Activated CD4-positive, alpha-beta T cell treated with anti-CD3 and anti-CD28 coated beads, Interleukin-2, Interleukin-6, amounts not matched to agents 100 ng/mL and 50 ng/mL, durations not matched to agents 16 hours and 8 hours (primary cell): ENCODE measurements at places on chromosomes 12 and 14.

DNA sequence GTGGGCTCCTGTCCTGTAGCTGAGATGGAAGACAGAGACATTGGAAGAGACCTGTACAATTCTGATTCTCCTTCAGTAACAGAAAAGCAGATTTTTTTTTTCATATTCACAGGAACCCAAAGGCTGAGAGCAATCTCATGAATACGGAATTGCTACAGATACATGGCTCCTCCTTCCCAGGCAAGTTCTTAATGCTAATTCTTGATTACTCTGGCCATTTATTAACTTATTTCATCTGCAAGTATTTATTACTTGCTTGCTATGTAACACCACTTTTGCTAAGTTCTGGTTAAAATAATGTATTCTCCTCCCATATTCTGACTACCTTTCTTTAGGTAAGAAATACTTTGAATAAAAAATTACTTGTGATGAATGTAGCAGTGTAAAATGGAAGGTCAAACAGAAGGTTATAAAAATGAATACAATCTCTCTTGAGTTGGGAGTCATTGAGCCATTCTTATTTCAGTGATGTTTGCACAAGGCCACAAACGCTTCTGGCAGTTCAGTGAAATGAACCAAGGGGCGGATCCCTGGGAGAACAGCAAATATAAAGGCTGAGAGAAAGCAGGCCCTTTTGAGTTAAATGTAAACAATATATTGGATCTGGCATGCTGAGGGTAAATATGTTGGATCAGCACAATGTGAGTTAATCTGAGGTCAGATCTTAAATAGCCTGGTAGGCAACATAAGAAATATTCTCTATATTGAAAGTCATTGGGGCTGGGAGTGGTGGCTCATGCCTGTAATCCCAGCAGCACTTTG is 37.6 kb downstream of the MUCL1 start:
- no peak for DNase-seq

- DNase-seq = no peak
Measured at GRCh38 chr14:84254290-84254689, 1275.7 kb upstream of the FLRT2 start.

DNA sequence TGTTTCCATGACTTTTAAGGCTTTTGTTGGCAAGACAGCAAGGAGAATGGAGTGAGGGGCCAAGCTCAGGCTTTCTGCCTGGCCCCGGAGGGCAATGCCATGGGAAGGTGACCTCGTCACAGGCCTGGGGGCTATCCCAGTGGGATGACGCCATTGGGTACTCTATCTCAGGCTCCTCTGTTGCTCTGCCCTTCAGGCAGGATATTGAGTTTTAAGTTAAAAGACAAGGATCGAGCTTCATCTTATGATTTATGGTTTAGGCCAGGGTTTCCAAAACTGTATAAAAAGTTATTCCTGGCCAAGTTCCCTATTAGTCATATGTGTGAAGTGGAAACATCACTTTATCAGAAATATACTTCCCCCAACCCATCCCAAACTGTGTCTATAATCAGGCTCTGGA is 127.7 kb downstream of the ZFP36L1 start:
- no peak for DNase-seq

GRCh38 chr12:3015356-3015755 is 56.2 kb downstream of the TEAD4 start:
- no peak for DNase-seq

DNA sequence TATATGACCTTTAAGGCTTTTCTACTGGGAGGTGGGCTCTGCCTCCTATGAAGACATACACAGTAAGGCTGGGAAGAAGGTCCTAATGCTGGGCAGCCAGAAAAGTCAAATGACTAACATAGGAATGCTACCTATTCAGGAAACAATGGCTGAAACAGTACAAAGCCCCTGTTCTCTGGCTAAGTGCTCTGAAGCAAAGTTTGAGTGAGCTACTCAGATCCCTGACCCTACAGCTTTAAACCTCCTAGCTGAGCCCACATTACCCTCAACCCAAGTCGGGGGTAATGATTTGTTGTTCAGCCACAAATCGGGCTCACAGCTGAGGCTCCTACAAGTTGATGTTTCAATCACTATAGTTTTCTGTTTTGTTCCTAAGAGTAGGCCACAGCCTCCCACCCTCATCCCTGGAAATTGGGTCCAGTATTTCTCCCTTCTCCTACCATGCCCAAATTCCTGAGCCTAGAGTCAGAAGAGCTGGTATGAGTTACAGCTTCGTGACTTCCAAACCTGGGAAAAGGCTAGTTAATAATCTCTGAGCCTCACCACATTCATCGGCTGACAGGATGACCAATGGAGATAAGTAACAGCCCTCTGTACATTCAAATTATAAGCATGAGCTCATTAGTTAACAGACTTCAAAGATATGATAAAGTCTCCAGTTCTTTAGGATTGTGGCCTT is 46.5 kb downstream of the BTBD7 start:
- no peak for DNase-seq

GRCh38 chr14:97120611-97121031 is 323.4 kb downstream of the VRK1 start:
- DNase-seq = peak; percentile 71

GRCh38 chr14:67397536-67397935 is 14.4 kb downstream of the PLEK2 start:
- no peak for DNase-seq

GRCh38 chr14:104388541-104389325 is 190.8 kb upstream of the C14orf180 start:
- DNase-seq = no peak

DNA sequence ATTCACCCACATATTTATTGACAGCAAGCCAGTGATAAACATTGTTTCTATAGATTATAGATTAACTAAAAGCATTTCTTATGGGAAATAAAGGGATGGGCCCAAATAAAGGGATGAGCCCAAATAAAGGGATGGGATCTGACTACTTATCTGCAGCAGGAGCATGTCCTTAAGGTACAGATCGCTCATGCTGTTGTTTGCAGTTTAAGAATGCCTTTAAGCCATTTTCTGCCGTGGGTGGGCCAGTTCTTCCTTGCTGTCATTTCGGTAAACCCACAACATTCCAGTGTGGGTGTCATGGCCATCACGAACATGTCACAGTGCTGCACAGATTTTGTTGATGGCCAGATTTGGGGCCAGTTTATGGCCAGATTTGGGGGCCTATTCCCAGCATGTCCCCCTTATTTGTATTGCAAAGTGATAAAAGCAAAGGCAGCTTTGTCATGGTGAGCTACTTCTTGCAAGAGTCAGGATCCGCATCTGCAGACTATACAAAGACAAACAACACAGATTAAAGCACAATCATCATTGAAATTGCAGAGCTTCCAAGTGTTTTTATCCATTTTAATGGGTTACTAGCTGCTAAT is 700.7 kb downstream of the LRFN5 start:
- DNase-seq = no peak

GRCh38 chr12:121284551-121285390 is 11.7 kb downstream of the CAMKK2 start:
- no peak for DNase-seq

DNA sequence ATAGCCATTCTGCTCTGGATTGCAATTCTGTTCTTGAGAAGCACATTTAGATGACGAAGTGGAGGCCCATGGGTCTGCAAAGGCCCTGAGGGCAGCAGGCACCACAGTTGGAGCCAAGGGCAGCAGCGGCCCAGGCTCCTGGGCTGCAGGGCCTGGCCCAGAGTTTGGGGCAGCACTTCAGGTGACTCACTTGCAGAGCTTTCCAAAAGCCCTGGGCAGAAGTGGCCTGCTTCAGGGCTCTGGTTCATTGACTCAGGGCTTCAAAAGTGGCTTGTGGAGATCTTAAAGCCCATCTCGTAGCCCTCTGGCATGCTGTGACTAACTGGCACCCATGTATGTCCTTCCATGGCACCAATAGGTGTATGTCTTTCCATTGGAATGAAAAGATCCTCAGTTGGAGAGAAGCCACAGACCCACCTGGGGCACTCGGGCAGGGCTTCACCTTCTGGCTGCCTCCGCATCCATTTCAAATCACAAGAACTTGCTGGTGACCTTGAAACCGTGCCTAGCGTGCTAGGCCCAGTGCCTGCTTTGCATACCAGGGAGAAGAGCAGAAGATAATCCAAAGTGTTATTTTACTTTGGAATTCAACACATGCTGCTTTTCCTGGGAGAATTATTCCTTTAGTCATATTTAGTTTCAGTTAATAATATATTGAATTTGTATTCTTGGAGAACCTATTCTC is 106.7 kb downstream of the PRMT8 start:
- DNase-seq = no peak

GRCh38 chr14:61953602-61954001 is 191.4 kb downstream of the SNAPC1 start:
- DNase-seq = no peak

DNA sequence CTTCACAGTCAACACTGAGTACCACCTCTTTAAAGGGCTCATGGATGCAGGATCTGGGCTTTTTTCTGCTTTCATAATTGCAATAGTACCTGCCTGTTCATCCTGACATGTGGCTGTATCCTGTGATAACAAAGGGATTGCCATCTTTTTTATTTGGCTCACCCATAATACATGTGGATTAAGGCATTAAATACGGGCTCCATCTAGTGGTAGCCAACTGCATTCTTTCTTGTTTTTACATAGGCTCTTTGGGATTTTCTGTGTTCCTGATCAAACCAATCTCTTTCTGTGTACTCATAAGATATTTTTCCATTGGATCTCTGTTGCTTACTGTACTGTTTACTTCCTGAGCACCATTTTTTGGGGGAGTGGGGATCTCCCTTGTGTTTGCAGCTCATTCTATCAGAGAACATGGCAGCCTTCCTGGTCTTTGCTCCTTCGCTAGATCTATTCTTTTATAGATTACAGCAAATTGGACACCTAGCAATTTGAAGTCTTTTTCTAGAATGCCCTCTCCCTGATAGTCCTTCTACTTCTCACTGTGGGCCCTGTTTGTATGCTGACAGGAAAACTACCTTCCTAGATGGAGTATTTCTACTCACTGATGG is 723.4 kb upstream of the MDGA2 start:
- DNase-seq = peak; percentile 20

- no peak for DNase-seq
Measured at GRCh38 chr12:121205491-121205890, 4.4 kb upstream of the P2RX4 start.

GRCh38 chr14:51168215-51168613 is 71.8 kb upstream of the TMX1 start:
- no peak for DNase-seq

GRCh38 chr12:53276511-53276910 is 8.4 kb downstream of the ESPL1 start:
- DNase-seq = no peak

DNA sequence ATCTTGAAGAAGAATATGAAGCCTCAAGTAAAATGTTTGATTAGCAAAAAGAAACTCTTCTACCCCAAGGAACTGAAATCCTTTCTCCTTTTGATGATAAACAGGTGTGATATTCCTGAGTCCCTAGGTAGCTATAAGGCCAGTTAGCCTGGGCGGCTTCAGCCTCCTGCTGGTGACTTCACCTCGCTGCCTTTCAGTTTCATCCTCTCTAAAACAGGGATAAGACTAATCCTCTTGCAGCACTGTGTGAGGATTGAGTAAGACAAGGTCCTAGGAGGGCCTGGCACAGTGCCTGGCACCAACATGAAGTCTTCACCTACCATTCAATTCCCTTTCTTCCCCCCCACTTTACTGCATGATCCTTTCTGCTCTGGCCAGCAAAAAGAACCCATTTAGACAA is 42.1 kb downstream of the CIT start:
- DNase-seq = no peak

DNA sequence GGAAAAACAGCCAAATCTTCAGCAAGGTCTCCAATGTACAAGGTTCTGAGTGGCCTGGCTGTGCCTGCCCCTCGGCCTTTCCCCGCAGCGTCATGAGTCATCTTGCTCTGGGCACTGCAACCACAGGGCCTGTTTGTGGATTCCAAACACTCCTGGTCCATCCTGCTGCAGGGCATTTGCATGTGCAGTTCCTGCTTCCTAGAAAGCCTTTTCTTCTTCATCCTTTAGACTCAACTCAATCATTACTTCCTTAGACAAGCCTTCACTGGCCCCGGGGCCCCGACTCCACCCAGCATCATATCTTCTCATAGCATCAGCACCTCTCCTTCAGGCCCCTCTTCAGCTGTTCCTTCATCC is 101.8 kb upstream of the EGLN3 start:
- no peak for DNase-seq

- no peak for DNase-seq
Measured at GRCh38 chr12:129617849-129618248, 286.0 kb downstream of the TMEM132D start.

- DNase-seq = no peak
Measured at GRCh38 chr12:16785524-16785923, 179.6 kb upstream of the LMO3 start.

GRCh38 chr14:82731526-82731925 is 1197.9 kb upstream of the SEL1L start:
- DNase-seq = no peak

DNA sequence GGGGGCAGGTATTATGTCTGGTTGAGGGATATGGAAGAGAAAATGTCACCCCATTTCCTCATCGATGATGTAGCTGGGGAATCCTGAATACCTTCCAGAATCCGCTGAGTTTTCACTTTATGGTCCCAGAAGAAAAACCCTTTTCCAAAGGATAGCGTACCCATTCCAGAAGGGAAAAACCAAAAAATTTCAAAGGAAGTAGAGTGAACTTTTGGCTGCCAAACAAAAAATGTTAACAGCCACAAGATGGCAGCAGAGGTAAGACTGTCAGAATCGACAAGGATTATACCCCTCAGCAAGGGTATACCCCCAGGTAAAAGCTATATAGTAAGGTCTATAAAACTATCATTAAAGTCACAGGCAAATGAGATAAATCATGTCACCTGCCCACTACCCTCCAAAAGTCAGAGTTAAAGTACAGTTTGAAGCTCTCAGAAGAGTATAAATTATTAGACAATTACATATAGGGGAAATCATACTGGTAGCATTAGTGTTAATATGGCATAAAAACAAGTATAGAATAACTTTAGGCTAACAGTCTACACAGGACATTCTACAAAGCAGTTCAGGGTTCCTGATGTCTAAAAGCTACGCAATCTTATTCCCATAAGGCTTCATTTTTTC is 18.0 kb downstream of the ACIN1 start:
- DNase-seq = peak; percentile 44

DNA sequence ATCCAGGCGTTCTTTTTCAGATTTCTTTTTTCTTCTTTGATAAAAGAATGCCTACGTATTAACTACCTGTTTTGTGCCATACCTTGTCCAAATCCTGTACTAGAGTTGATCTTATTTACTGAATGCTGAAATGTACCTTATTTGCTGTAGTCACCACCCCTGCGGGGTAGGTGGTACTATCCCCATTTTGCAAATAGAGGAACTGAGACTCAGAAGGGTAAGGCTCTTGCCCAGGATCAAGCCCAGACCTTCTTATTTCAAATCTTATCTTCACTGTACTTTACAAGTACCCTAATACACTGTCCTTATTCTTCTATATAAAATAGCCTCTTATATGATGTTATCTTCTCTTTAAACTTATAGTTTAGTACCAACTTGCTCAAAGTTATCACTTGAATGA is 206.5 kb downstream of the SLC41A2 start:
- no peak for DNase-seq

DNA sequence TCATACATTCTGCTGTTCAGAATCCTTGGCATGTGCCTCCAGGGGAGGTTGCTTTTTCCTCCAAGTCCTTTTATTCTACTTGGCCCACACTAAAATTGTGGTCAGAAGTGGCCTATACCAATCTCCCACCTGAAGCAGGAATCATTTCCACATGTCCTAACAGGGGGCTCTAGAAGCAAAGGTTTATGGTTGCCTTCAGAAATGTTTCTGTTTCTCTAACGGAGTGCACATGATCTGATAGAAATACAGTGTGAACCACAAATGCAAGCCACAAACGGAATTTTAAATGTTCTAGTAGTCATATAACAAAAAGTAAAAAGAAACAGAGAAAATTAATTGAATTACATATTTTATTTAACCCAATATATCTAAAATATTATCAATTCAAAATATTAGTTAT is 4.0 kb downstream of the PTGER2 start:
- DNase-seq = no peak

GRCh38 chr14:105392131-105393090 is 5.9 kb upstream of the TEX22 start:
- no peak for DNase-seq
